Fibroblast of skin of right biceps (primary cell): ENCODE measurements at places on chromosomes 11 and 22.

- DNase-seq: no peak
Measured at GRCh38 chr22:20840646-20841371, 17.8 kb downstream of the PI4KA start.

- peak; percentile 54 for DNase-seq
Measured at GRCh38 chr11:46381048-46381818, at the start of gene MDK. TSS of gene MDK (plus strand) at chr11:46381669. CDS start at chr11:46382058, 389 bp downstream.

DNA sequence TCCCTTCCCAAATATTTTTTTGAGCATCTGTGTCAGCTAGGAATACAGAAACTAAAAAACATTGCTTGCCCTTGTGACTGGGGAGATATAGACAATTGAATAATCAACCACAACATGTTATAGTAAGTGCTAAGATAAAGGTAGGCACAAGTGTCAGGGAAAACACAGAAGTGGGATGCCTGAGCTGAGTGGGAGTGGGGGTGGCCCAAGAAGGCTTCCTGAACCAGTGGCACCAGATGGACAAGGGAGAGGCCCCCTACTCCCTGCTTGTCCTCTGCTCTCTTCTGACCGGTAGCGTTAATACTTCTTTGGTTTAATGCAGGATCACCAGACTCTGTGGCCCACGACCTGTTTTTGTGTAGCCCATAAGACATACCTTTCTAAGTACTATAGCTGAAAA lies 48.8 kb downstream of the PACS1 start:
- DNase-seq: no peak

- peak; percentile 64 for DNase-seq
Measured at GRCh38 chr11:112294688-112295340, 34.2 kb upstream of the PLET1 start.

DNA sequence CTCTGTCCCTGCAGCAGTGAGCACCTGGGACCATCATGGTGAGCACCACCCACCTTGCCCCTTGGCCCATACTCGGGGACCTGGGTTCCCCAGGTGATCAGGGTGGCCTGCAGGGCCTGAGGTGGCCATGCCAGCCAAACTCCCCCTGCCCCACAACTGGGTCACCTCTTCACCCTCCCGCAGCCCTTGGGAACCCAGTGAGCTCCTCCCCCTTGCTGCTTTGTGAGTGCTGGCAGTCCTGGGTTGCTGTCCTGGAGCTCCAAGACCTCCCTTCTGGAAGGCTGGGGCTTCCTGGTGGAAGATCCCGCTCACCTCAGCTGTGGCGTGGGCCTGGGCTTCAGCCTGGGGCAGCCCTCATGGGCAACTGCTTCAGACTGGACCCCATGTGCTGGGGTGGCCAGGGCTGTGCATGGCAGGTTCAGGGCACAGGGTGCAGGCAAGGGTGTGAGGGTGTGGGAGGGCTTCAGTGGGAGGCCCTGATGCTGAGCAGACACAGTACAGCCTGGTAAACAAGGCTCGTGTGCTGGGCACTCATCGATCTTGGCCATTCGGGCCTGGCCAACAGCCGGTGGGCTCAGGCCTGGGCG lies 57.6 kb downstream of the RTN4R start:
- DNase-seq: no peak

- DNase-seq: no peak
Measured at GRCh38 chr11:1049431-1049891, 12.9 kb upstream of the MUC6 start.

DNA sequence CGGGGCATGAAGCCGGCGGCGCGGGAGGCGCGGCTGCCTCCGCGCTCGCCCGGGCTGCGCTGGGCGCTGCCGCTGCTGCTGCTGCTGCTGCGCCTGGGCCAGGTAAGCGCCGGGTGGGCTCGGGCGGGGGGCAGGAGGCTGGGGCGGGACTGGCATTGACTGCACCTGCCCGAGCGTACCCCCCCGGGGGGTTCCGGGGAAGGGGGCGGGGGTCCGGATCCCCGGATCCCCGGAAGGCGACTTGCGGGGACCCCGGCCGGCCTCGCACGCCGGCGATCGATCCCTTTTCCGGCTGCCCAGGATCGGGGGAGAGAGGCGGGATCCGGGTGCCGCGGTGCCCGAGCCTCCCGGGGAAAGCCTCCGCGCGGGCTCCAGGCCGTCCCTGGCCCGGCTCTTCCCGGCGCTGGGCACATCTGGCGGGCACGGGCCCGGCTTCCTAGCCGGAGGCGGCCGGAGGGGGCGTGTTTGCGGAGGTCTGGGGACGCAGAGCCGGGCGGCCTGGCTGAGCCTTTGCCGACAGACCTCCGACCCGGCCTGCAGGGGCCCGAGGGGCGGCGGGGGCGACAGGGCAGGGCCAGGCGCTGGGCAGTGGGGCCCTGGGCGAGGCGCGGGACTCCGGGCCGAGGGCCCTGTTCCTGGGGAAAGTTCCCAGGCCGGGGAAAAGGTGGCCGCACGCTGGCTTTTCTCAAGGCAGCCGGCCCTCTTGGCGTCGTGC lies 705 bp downstream of the PTPRJ start:
- peak; percentile 48 for DNase-seq

DNA sequence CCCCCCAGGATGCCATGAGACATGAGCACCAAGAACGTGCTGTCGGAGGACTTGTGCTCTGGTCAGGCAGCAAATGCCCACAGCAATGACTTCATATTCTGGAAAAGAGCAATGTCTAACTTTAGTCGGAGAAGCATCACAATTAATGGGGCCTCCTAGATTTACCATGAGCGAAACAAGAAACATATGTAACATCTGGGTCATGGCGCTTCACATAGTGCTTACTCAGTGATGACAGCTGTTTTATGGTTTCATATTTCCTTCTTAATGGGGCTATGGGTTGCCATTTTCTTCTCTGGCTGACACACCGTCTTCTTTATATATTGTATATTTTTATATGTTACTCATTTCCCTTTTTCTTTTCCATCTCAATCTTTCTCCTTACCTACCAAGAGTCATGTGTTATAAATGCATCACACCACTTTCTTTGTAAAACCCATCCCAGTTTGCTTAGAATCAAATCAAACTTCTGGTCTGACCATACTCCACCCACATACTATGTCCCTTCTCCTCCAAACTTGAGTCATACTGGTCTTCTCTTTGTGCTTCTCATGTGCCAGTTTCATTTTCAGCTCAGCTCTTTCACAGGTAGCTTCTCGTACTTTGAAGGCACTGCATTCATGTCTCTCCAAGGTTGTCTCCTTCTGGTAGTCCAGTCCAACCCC lies 9.4 kb upstream of the CASP12 start:
- DNase-seq: peak; percentile 83

DNA sequence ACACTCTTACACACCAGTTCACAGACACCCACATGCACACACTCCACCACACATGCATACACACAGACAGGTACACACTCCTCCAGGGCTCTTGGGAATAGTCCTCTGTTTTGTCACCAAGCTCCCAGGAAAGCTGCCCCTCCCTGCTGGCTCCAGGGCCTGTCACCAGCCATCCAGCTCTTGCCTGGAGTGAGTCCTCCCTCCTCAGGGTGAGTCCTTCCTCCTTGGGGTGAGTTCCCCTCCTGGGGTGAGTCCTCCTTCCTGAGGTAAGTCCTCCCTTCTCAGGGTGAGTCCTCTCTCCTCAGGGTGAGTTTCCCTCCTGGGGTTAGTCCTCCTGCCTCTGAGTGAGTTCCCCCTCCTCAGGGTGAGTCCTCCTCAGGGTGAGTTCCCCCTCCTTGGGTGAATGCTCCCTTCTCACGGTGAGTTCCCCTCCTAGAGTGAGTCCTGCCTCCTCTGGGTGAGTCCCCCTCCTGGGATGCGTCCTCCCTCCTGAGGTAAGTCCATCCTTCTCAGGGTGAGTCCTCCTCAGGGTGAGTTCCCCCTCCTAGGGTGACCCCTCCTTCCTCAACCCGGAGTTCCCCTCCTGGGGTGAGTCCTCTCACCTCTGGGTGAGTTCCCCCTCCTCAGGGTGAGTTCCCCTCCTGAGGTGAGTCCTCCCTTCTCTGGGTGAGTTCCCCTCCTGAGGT lies 100.6 kb upstream of the FGF3 start:
- DNase-seq: no peak

- DNase-seq: peak; percentile 4
Measured at GRCh38 chr11:25733777-25734176, 598.2 kb upstream of the ANO3 start.

GRCh38 chr11:94669023-94669422 lies 99.1 kb upstream of the AMOTL1 start:
- DNase-seq: no peak

GRCh38 chr11:107849790-107850189 lies 8.8 kb downstream of the SLC35F2 start:
- no peak for DNase-seq

GRCh38 chr11:115644856-115645255 lies 140.6 kb upstream of the CADM1 start:
- peak; percentile 38 for DNase-seq

GRCh38 chr11:1919391-1920127 lies at the start of gene TNNT3:
TSS of gene TNNT3 (plus strand) at chr11:1919703. CDS start at chr11:1922875, 3,172 bp downstream.
- no peak for DNase-seq

DNA sequence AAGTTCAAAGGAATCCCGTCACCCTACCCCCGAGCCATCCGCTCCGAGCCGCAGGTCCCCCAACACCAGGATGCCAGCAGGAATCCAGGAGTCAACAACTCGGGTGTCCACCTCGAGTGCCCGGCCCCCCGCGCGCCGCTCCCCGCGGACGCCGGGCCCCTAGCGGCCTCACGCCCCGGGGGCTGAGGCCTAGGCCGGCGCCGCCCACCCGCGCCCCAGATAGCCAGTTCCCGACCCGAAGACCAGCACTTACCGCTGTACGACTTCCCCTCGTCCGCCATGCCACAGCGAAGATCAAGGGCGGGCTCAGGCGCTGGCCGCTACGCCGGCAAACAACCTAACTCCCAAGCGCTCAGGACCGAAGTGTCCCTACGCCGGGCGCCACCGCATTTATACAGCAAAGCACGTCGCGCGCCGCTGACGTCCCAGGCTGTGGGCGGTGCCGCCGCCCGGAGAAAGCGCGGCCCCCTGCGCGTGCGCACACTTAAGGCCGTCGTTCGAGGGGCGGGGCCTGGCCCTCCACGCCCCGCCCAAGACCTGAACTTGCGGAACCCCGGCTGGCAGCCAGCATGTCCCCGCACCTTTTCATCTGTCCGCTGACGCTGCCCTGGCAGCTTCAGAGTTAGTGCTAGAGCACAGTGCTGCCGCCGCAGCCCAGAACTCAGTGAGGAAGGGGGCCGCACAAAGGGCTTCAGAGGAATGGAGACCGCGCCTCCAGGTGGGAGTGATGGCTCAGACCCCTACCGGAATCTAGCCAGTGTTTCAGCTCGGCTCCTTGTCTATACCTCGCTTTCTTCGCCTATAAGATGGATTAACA lies at the start of gene NXF1:
NXF1 (minus strand) TSS at position 365 of the 817 bp plus-strand sequence; CDS start at position 281, 84 bp downstream.
- DNase-seq: peak; percentile 92

GRCh38 chr11:119206511-119207414 lies 624 bp downstream of the CBL start:
- DNase-seq: no peak

DNA sequence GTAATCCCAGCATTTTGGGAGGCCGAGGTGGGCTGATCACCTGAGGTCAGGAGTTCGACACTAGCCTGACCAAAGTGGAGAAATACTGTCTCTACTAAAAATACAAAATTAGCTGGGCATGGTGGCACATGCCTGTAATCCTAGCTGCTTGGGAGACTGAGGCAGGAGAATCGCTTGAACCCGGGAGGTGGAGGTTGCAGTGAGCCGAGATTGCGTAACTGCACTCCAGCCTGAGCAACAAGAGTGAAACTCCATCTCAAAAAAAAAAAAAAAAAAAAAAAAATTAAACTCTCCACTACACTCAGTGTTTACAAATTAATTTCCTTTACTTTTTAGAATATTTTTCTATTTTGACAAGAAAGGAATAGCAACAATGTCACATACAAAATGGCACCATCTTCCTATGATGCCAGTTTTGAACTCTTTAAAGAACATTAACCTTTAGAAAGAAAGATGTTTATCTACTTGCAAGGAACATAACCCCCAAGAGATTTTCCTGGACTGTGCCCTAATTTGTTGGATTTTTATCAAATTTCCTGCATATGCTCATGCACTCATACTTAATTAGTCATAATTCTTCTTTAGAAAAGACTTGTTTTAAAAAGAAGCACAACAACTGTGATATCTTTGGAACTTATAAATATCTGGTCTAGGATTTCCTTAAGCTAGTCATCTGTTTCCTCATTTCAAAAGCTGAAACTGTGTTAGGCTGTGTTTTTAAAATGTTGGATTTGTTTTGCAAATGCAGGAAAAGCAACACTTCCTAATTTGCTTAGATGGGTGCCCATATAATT lies 22.6 kb upstream of the HIPK3 start:
- no peak for DNase-seq

GRCh38 chr11:66448523-66448922 lies 9.9 kb upstream of the MRPL11 start:
- DNase-seq: no peak
